ENCODE measurements at places on chromosomes 7 and 10.

DNA sequence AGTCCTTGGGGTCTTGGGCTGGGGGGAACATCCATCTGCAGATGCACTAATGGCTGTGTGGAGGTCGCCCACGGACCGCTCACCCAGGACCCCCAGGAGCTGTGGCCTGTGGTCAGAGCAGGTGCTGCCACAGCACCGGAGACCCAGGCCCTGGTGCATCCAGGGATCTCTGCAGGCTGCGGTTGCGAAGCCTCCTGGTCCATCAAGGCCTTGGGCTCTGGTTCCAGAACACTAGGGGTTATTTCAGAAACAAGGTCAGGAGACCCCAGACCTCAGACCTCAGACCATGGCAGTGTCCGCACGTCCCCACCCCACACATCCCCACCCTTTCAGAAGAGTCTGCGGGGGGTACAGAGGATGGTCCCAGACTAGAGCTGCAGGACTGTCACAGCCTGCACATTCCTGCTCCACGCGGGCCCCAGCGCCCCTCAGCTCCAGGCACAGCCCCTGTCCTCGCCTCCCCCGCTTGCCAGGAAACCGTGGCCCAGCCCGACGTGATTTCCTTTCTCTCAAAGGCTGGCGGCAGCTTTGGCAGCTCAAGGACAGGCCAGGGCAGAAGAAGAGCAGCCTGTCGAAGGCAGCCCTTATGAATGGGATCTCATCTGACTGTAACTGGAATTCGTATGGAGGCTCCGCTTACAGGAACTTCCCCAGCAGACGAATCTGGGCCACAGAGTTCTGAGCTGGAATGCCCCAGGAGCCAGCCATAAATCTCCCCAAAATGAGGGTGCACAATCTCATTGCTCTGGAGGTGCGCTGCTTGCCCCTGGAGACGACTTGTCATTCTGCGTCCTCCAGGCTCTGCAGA lies 136.2 kb upstream of the RET start:
- DNase-seq = no peak

DNA sequence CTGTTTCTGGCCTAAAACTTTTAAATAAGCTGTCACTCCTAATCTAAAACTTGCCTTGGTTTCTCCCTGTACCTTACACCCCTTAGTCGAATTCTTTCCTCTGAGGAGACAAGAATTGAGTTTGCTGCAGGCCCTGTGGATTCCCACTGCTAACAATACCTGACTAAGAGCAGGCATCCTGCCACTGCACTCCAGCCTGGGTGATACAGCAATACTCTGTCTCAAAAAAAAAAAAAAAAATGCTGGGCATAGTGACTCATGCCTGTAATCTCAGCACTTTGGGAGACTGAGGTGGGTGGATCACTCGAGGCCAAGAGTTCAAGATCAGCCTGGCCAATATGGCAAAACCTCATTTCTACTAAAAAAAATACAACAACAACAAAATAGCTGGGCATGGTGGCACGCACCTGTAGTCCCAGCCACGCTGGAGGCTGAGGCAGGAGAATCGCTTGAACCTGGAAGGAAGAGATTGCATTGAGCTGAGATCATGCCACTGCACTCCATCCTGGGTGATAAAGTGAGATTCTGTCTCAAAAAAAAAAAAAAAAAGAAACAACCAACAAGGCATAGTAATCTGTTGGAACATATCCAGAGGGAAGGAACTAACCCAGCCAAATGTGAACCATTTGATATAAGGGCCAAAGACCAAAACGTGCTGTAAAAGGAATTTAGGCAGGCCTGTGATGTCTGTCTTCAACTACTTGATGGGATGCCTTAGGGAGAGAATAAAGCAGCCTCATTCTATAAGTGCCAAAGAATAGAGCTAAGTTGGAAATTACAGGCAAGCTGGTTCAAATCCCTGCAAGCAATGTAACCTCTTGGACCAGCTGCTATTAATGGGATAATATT lies 732.7 kb upstream of the AUTS2 start:
- DNase-seq = no peak

DNA sequence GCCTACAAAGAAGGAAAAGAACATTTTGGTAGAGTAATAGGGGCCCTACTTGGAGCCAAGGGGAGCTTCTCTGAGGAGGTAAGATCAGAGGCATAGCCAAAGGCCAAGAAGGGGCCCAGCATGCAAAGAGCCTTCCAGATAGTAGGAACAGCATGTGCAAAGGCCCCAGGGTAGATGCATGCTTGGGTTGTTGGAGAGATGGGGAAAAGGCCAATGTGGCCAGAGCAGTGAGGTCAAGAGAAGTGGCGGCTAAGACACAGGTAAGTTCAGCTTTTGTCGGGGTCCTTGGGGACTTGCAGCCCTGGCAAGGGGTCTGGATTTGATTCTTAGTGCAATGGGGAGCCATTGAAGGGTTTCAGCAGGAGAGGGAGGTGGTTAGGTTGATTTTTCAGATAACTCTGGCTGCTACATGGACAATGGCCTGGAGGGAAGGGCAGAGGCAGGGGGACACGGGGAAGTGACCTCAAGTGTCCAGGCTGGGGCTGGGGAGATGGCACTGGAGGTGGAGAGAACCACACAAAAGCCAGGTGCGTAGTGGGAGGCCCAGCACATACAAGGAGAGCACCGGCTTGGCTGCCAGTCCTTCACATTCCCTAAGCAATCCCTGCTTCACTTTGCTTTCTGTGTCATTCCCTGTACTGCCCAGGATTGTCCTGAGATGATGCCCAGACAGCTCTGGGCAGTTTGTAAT lies 16.5 kb downstream of the GRID1 start:
- DNase-seq = no peak

DNA sequence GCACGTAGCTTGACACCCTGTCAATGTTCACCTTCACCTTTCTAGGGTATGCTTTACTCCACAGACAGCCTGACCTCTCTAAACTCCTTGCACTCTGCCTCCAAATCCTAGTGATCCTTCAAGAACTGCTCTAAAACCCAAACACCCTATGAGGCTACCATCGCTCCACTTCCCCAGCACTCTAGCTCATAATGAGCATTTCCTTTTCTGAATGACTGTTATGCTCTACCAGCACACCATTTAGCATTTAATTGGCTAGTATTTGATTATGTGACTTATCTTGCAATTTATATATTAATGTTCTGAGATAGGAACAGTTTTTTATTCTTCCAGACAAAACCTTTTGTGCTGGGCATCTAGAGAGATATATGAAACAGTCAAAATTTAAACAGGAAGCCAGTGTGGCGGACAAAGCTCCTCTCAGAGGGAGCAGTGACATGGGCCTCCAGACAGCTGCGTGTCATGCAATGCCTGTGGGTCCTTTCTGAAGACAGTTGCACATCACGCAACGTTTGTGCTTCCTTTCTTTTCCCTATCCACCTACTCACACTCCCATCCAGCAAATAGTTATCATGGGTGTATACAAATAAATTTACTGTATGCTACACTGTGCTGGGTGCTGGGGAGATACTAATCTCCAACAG lies 86.3 kb downstream of the ALOX5 start:
- no peak for DNase-seq

- no peak for DNase-seq
These were observed 29.1 kb downstream of the GTF2IRD1 start for GRCh38 chr7:74482629-74483401.

- no peak for DNase-seq
These were observed 325.7 kb upstream of the MKI67 start for GRCh38 chr10:128451879-128452278.

DNA sequence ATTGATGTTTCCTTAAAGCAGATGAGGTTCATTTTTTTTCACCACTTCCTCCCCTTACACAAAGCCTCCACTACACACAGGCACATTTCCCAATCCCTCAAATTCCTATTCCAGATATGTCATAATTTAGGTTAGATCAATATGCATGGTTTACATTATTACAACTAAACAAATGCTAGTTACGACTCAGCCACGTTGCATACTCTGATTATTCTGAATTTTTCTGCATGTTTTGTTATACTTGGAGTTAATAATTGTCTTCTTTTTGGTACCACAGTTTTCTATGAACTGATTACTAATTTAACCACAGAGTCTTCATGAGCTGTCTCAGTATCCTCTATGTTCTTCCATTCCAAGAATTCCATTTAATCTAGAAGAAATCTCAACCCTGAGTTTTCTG lies 4.4 kb upstream of the BICC1 start:
- DNase-seq = no peak

DNA sequence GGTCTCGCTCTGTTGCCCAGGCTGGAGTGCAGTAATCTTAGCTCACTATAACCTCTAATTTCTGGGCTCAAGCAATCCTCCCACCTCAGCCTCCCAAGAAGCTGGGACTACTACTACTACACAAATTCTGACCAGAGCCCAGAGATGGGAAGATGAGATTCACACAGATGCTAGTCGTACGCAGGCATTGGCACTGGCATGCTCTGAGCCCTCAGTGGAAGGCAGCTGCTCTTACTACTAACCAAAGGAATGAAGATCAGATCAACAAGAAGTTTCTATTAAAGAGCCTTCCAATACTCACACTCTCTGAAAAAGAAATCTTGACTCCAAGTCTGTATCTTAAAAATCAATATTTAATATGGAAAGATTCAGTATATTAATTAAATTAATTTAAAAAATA lies 10.7 kb downstream of the GDF2 start:
- no peak for DNase-seq

DNA sequence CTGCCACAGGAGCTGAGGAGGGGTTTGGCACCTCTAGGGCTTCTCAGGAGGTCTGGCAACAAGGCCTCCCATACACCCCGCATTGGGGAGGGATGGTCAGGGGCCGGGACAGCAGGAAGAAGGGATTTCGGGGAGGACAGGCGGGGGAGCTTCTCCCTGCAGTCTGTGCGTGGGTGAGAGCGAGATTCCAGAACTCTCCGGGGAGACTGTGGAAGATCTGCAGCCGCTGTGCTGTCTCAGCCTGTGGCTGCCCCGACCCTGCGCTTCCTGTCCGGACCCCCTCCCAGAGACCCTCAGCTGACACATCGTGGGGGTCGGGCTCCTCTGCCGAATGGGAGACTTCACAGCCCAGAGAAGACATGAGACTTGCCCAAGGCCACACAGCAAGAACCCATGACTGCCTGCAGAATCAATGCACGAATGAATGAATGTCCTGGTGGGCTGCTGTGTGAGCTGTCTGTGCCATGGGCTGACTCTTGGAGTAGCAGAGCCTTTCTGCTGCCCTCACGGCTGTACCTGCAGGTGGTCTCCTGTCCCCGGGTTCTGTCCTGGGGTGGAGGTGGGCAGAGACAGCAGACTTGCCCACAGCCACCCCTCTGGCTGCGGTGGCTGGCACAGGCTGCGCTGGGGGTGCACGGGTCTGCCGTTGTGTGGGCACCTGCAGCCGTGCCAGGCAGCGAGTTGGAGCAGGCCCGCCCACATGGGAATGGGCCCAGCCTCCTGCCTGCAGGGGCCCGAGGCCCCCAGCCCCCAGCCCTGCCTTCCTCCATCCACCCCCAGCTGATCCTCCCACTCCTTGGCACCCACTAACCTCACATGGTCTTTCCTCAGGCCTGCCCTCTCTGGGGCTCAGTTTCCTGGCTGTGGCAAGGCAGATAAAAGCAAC lies 16.3 kb upstream of the LFNG start:
- no peak for DNase-seq

DNA sequence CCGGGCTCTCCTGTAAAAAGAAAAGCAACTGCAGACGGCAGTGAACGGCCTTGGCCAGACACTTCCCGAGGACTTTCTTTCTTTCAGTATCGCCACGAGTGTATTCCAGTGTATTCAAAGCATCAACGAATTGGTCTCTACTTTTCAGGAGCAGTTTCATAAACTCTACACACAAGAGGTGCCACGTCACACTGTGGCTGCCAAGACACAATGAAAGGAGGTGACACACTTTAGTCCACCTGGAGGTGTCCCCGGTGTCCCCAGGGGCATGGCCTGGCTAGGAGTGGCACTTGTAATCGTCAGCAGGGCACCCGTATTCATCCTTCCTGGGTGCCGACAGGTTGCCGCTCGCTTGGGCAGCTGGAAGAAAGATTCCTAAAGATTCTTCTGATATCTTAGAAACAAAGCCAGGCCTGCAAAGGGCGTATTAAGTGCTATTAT lies 5.0 kb downstream of the TNS3 start:
- DNase-seq = no peak

- no peak for DNase-seq
These were observed 279.8 kb downstream of the SEC23IP start for GRCh38 chr10:120172356-120172755.

DNA sequence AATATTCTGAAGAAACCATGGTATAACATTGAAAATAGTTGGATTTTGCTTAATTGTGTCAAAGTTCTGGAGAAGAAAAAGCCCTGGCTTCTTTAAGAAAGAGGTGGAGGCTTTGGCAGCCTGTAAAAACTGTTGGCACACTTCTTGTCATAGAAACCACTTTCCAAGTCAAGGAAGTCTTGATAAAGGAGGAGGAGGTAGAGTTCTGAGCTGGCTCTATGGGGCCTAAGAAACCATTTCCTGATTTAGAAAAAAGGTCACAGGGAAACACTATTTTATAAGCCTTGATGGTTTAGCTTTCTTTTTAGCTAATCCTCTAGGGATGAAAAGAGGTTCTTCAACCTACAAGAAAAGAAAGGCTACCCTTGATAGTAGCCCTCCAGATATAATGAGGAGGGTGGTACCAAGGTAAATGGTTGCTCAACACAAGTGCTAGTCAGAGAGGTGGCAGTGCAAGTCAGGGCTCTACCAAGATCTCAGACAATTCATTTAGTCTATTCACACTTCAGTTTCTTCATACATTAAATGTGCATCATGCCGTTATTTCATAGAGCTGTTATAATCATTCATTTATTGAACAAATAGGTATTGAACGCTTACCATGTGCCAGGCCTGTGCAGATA lies 346.9 kb downstream of the RNLS start:
- DNase-seq = no peak

- no peak for DNase-seq
These were observed 110.4 kb upstream of the INHBA start for GRCh38 chr7:41813286-41813685.

DNA sequence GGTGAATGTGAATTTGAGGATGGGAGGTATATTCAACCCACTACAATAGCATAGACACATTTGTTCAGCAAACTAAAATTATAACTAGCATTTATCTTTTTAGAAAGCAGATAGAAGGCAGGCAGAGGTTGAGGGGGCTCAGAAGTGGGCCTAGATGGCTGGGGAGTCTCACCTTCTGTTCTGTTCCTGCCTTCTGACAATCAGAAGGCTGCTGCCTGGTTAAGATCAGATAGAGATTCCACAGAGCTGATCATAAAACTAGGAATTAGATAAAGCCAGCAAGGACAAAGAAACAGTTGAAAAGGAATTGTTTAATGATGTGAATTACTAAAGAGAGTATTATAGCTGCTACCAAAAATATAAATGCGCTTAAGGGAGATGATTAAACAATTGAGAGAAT lies 11.6 kb upstream of the NFE2L3 start:
- no peak for DNase-seq

DNA sequence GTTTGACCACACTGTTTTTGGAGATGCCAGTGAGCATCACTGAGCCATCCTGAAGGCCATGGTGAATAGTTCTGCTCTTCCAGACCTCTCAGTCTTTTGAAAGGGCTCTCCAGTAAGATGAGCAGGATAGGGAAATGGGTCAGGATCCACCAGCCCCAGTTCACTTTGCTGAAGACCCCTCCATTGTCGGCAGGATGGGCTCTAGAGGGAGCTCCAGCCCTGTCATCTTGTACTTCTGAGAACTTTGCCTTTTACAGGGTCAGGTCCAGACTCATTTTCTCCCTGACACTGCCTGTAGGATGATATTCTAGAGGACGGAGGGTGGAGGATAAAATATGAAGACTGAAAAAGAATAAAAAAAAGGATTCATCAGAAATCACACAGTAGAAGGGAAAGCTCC lies 13.1 kb downstream of the LHFPL3 start:
- no peak for DNase-seq

GRCh38 chr10:113131613-113132261 lies 181.7 kb downstream of the TCF7L2 start:
- DNase-seq = no peak

GRCh38 chr7:43196379-43196778 lies 83.9 kb downstream of the HECW1 start:
- DNase-seq = no peak

- no peak for DNase-seq
These were observed 126.8 kb upstream of the PCLO start for GRCh38 chr7:83289419-83289993.
